H1 (cell line): ENCODE measurements at places on chromosomes 12 and 14. TPM values are rescaled to one million over a fixed set of nuclear protein-coding genes. Genes with fewer than 3 reads are reported as not detected.

- no peak for DNase-seq
- no peaks in the 10 kb centered on the region for H3K36me3 ChIP-seq
- no peaks in the 10 kb centered on the region for H3K27me3 ChIP-seq
- H3K4me3 ChIP-seq = no peak overlapping the region
- H3K4me1 ChIP-seq = no peaks in the 10 kb centered on the region
These were observed 93.5 kb upstream of the CEP83 start for GRCh38 chr12:94553130-94553519.

DNA sequence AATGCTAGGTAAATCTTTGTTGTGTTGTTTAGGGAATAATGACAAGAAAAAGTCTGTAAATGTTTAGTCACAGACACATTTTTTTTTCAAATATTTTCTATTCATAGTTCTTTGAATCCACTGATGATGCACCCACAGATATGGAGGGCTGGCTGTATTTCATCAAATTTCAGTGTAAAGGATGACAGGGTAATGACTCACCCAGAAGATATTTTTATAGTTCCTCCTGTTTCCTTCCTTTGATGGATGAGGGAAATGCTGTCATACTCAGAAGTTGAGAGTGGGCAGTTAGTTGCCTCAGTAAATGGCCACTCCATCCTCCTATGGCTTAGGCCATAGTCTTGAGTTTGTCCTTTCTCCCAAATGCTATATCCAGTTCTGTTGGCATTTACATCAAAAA is 76.9 kb upstream of the REP15 start:
- no peak for DNase-seq
- H3K27ac ChIP-seq = no peak overlapping the region
- no peak overlapping the region for H3K4me3 ChIP-seq
- H3K36me3 ChIP-seq = no peaks in the 10 kb centered on the region
- H3K4me1 ChIP-seq = no peaks in the 10 kb centered on the region

DNA sequence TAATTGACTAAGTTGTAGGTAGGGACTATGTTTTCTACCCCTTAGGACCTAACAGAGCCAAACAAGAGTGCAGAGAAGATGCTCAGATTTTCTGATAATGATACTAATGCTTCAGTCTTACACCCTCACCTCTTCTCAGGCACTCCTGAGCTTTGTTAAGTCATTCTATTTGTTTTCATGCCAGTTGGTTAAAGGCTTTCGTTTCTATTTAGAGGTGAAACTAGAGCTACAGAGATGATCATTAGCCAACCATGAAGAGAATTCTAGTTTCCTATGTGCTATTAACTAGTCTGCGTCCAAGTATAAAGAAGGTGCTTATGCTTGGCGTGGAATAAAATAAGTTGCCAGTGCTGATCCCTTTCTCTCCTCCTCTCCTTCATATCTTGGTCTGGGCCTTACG is 34.6 kb upstream of the PYGL start:
- H3K4me3 ChIP-seq = no peak overlapping the region
- DNase-seq = no peak
- peaks cover under 1% of the 10 kb centered on the region; the same call in 1 of the 2 replicates for H3K4me1 ChIP-seq
- H3K27me3 ChIP-seq = no peaks in the 10 kb centered on the region
- no peak overlapping the region for H3K27ac ChIP-seq

STXBP6 gene
- total RNA-seq = 18.1 and 19.3 TPM in 2 replicates

- no peak for DNase-seq
- H3K27ac ChIP-seq = no peak overlapping the region
- H3K4me1 ChIP-seq = no peaks in the 10 kb centered on the region; the same call in 1 of the 2 replicates
- no peak overlapping the region for H3K4me3 ChIP-seq
These were observed 45.7 kb downstream of the TRAFD1 start for GRCh38 chr12:112170971-112171596.

OTX2 gene
- total RNA-seq = 33.9 and 37.6 TPM in 2 replicates
